ENCODE measurements at places on chromosomes 1 and 21. TPM values are rescaled to one million over a fixed set of nuclear protein-coding genes. Genes with fewer than 3 reads are reported as not detected.

DNA sequence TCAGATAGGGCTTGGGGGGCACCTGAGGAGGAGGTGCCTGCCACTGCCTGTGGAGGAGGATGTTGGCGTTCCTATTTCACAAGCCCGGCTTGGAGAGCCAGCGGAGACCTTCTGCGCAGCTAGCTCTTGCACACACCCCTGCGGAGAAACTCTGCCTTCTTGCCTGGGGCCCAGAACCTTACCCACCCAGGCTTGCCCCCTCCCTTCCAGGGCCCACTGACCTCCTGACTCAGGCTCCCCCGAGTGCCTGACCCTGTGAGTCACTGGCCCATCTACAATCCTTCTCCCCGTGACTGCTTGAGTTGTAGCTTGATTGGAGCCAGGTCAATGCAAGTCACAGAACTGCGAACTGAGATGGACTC lies 3.4 kb downstream of the HES2 start:
- no peak for DNase-seq

- no peak for DNase-seq
These were observed 18.0 kb downstream of the OMA1 start for GRCh38 chr1:58528518-58528917.

CSMD2 gene
- not detected for total RNA-seq

OR6K3 gene
- total RNA-seq, result not detected

GRCh38 chr1:198933515-198934222 lies 294.8 kb downstream of the PTPRC start:
- no peak for DNase-seq

DNA sequence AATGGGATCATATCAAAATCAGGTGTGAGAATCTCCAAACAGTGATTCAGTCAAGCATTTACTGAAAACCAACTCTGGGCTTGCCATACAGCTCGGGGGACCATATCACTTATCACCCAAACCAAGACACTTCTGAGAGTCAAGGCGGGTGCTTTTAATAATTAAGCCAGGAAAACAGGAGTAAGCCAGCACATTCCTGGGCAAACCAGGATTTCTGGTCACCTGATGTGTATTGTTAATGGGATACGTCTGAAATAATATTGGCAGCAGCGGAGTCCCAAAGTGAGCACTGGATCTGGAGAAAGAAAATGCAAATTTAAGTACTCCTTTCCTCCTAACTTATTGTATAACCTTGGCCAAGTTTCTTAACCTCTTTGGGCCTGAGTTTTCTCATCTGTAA lies 17.6 kb downstream of the OSCP1 start:
- no peak for DNase-seq

EPRS1 gene
- total RNA-seq, result 115 TPM

DNA sequence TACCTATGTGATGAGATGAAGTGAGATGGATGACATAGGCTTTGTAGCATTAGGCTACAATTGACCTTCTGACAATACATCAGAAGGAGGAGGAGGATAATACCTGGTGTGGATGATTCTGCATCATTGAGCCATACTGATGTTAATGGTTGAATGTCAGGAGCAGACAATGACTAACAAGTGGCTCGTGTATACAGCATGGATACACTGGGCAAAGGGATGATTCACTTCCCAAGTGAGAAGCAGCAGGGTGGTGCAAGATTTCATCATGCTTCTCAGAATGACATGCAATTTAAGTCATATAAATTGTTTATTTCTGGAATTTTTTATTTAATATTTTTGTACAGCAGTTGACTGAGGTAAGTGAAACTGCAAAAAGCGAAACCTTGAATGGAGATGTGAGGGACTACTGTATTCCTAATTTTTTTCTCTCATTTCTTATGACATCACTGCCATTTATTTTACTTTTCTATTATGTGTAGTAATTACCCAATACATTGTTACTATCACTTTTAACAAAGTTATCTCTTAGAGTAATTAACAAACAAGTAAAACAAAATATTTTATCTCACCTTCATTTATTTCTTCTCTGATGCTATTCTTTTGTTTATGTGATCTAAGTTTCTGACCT lies 34.4 kb upstream of the COP1 start:
- no peak for DNase-seq

GRCh38 chr1:27574001-27574781 lies 29.8 kb downstream of the AHDC1 start:
- no peak for DNase-seq

DNA sequence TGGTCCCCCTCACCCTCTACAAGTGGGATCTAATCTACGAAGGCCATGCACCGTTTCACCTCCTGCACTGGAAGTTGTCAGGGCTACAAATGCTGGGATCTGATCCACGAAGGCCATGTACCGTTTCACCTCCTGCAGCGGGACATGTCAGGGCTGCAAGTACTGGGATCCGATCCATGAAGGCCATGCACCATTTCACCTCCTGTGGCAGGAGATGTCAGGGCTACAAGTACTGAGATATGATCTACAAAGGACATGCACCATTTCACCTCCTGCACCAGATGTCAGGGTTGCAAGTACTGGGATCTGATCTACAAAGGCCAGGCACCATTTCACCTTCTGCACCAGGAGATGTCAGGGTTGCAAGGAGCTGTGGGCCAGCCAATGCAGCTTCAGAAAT lies 7.0 kb downstream of the ALDH4A1 start:
- no peak for DNase-seq

DNA sequence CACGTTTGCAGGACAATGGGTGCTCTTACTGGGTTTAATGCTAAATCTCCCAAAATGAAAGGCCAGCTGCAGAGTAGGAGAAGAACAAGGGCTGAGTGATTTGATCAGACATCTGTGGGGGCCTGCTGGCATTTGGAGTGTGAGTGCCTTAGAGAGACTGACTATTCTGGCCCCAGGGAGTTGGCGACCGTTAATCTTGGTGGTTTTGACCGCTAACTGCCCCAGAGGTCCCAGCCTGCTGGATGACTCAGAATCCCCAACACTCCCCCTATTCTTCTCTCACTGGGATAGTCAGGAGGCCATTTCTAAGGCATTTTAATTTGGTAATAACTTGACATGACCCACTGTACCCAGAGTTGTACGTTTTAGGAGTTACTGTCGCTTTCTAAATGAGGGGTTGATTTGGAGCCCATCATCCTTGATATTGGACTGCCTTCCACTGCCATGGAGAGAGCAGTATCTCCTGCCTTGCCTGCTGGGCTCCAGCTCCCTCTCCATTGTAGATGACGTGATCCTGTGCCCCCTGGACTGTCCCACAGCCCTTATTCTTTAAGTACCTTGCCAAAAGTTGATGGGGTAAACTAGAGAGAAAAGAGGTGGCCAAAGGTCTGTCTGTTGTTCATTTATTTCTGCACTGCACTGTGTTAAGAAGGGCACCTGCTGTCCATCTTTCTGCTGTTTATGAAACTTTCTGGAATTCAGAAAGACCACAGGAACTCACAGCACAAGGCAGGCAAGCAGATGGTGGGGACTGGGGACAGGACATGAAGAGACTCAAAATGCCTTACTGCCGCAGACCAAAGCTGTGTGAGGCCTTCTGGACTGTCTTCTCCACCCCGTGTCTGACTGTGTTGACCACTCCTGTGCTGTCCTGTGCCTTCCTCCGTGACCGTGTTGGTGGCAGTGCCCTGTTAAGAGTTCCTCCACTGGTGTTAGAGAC lies 98.2 kb upstream of the ARTN start:
- no peak for DNase-seq

DNA sequence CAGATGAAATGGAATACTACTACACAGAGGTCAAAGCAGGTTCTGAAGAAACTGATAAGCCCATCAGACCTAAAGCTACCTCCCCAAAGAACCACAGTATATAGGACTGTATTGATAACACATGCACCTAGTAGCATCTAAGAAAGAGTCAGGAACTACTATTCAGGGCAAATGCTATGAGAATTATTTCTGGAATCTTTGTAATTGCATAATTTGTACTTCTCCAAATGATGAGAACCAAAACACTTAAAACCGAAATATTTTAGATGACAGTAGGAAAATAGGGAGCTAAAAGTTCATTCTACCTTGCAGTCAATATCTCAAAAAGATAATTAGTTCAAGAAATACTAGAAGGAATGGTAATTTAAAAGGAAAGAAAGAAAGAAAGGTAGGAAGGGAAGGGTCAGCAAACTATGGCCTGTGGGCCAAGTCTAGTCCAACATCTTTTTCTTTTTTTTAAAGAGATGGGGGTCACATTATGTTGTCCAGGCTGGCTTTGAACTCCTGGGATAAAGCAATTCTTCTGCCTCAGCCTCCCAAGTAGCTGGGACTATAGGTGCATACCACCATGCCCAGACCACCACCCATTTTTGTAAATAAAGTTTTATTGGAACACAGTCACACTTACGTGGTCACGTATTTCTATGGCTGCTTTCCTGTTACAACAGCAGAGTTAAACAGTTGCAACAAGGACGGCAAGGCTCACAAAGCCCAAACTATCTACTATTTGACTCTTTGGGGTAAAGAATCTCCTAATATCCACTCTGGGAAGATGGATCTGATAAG lies 24.0 kb downstream of the EGLN1 start:
- DNase-seq, result no peak
